ENCODE measurements at places on chromosomes 3 and 15.

- DNase-seq, result no peak
These were observed 239.9 kb downstream of the OPA1 start for GRCh38 chr3:193832833-193833413.

DNA sequence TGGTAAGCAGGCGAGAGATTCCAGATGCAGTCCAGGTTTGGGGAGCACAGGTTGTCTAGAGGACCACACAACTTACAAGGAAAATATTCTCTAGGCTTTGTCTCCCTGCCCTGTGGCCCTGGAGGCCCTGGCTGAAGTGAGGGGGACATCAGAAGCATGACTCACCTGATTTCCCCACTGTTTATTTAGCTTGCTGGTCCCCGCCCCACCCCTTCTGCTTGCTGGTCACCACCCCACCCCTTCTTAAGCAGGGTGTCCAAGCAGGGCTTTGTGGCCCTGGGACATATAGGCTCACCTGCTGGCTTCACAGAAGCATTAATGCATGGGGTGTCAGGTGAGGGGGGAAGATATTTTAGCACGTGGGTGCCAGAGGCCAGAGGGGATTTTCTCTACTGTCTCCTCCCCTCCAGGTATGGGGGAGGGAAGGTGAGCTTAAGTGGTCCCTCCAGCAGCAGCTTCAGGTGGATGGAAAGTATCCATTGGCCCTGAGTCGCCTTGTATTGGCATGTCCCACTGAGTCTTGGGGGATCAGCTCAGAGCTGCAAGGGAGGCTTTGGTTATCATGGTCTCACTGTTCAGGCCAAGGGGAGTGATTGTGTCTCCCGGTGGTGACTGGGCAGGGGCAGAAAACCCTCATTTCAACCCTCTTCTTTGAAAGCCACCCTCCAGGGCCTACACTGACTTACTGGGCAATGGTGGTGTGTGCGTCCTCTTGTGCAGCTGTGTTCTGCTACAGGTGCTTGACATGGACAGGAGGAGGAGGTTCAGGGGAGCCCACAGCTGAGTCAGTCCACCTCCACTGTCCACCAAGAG is 49.8 kb downstream of the GASK1A start:
- no peak for DNase-seq

- no peak for DNase-seq
These were observed 88.3 kb downstream of the TMEM266 start for GRCh38 chr15:76147906-76148570.

DNA sequence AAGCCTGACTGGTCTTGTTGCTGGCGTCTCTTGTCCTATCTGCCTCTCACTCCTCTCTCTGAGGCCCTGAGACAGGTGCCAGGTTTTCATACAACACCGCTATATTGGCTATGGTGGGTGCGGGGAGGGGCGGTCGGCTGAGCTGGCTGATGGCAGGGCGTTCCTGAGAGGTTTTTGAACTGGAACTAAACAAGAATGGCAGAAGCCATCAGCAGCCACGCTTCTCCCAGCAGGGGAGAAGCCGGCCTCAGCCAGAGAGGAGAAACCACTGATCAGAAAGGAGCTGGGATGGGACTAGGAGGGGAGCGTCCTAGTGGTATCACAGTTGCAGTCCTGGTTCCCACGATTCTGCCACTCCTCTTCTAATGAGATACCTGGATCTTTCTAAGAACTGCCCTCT is 89.9 kb upstream of the PRR23E start:
- DNase-seq, result no peak

DNA sequence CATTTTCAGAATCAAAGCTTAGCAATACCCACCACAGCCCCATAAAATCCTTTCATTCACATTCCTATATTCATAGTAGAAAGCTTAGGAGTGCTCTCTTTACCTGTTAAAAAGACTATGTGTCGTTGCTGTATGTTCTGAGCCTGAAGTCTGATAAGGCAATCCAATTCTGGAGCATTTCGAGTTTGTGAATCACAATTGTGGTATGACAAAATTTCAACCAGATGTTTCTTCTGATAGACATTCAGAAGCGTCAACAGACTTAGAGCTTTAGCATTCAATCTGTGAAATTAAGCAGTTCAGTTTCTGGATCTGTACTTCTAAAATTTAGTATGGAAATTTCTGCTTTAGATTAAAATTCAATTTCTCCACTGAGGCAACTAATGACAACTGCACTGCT is 58.3 kb downstream of the TASOR start:
- no peak for DNase-seq

GRCh38 chr3:128884992-128885391 is 5.6 kb downstream of the ACAD9 start:
- no peak for DNase-seq

GRCh38 chr3:20173844-20174410 is 12.1 kb downstream of the SGO1 start:
- DNase-seq, result no peak

DNA sequence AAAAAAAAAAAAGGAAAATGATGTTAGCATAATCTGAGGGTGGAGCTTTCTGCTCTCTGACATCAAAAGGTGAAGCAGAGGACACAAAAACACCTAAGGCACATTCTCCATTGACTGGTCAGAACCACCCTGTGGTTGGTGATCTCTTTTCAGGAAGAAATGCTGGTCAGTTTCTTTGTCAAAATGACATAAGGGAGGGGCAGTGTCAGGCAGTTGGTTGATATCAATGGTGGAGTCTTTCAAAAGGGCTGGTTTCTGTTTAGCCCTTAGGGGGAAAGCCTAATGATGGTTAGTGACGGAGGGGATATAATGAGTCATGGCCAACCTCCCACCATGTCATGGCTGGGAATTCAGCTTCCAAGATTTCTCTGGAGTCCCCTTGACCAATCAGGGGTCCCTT is 185.9 kb upstream of the GBE1 start:
- no peak for DNase-seq

DNA sequence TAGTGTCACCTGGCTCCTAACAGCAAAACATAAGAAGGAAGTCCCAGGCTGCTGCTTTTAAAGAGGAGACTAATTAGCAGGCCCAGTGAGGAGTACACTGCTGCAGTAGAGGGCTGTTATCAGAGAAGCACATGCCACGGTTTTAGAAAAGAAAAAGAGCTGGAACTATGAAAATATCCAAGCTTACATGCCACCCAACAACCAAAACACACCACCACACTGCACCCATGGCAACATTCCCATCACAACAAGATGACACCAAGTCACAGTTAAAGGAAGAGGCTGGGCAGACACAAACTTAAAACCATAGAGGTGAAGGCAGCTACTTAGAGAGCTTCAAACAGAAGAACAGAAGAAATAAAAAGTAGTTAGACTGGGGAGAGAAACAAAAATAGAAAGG is 37.0 kb downstream of the NPTN start:
- no peak for DNase-seq

- no peak for DNase-seq
These were observed 2.4 kb upstream of the ELP6 start for GRCh38 chr3:47515864-47516319.

GRCh38 chr3:116445311-116445841 is at the start of gene LSAMP:
TSS of gene LSAMP (minus strand) at chr3:116445487.
- DNase-seq, result no peak

DNA sequence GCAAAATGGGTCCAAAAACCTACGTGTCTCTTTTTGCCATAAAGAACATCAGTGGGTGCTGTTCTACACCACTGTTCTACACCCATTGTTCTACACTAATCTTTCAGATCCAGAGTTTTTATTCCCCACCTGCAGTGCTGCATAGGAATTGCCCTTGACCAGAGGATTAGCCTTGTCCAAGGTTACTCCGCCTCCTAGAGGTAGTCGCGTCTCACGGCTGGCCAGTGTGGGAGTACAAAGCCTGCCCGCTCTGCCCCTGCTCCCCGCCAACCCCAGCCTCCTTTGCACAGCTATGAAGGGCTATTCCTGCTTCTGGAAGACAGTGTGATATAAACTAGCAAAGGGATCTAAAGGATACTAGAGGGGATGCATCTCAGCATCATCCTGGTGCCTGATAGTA is 222.1 kb upstream of the LMCD1 start:
- no peak for DNase-seq

DNA sequence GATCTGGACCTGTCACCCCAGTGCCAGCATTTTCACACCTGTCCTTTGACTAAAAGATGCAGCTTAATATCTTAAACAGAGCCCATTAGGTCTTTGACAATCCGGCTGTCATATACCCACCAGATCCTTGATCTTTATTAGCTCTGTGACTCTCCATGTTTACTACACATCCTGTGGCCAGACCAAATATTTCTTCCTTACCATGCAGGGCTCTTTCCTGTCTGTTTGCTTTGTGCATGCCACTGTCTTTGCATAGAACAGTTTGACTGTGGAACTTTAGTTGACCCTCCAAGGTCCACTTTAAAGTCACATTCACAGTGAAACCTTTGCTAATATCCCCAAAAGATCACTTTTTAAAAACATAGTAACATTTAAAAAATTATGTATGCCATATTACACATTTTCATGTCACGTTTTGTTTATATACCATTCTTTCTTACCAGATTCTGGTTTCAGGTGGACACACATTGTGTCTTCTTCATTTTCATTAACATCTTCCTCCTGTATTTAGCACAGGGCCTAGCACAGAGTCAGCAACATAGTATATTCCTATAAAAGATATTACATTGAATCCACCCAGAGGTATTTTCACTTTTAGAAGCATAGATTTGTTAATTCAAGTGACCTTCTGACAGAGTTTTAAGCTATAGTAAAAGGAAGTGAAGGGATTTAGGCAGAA is 95.8 kb downstream of the RAP2B start:
- DNase-seq, result no peak

GRCh38 chr15:48466079-48466478 is 134.8 kb downstream of the DUT start:
- DNase-seq, result no peak

DNA sequence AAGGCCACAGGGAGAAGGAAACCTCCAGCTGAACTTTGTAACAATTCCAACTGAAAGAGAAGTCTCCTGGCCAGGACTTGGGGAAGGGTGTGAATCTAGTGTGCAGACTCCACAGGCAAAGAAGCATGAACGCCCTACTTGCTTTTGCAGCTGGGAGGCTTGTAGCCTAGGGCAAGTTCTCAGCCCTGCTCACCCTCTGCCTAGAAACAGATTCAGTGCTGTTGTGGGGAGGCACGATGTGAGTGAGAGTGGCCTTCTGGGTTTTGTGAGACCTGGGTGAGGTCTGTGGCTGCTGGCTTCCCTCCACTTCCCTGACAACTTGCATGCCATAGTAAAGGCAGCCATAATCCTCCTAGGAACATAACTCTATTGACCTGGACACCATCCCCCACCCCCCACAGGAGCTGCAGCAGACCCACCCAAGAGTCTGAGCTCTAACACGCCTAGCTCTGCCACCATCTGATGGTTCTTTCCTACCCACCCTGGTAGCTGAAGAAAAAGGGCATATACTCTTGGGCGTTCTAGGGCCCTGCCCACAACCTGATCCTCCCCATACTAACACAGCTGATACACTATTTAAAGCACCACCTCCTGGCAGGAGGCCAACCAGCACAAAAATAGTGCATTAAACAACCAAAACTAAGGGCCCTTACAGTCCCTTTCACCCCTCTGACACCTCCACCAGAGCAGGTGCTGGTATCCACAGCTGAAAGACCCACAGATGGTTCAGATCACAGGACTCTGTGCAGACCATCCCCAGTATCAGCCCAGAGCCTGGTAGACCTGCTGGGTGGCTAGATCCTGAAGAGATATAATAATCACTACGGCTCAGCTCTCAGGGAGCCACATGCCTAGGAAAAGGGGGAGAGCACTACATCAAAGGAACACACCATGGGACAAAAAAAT is 426.5 kb downstream of the IGSF11 start:
- DNase-seq, result no peak

- no peak for DNase-seq
These were observed 728.2 kb upstream of the NECTIN3 start for GRCh38 chr3:110343376-110343775.

DNA sequence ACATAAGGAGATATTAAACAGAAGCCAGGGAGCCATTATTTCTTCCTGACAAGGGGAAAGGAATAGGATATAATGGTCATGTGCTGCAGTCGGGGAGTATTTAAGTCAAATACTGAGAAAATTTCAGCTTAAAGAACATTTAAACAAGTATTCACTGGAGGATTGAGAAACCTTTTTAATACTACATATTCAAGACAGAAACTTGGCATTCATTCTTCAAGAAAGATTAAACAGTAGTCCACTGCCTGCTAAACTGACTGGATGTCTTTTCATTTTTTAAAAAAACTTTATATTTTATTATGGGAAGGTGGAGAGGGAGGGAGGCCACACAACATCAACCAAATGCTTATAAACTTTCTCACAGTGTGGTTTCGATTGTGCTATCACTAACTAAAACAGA is 107.4 kb upstream of the CBLB start:
- no peak for DNase-seq

DNA sequence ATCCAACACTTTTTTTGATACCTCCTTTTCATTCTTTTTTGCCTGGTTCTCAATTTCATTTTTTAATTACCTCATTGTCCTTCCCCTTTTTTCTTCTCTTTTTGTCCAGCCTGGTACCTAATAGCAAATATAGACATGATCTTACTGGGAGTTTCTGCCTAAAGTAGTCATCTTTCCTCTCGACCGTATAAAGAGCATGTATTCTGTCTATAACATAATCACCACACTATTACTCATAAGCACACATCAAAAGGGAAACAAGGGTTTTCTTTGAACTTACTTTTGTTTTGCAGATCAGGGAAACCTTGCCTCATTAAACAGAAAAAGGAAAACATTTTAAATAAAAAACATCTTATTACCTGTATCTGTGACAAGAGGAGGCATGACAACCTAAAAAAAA is 33.0 kb downstream of the FAM98B start:
- no peak for DNase-seq

DNA sequence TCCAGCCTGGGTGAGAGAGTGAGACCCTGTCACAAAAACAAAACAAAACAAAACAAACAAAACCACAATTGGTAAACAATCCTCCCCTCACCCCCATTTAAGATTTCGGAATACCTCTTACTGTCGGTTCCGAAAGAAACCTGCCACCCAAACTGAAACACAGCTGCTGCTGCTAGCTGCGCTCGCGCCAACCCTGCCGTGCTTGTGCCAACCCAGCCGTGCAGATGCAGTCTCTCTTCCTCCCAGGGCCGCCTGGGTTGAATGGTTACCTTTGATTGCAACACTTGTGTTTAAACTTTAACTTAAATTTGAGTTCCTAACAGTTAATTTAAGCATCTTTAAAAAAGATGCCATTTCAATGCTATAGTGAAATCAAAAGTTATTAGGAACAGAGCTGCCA is 28.5 kb upstream of the SPTBN5 start:
- no peak for DNase-seq

DNA sequence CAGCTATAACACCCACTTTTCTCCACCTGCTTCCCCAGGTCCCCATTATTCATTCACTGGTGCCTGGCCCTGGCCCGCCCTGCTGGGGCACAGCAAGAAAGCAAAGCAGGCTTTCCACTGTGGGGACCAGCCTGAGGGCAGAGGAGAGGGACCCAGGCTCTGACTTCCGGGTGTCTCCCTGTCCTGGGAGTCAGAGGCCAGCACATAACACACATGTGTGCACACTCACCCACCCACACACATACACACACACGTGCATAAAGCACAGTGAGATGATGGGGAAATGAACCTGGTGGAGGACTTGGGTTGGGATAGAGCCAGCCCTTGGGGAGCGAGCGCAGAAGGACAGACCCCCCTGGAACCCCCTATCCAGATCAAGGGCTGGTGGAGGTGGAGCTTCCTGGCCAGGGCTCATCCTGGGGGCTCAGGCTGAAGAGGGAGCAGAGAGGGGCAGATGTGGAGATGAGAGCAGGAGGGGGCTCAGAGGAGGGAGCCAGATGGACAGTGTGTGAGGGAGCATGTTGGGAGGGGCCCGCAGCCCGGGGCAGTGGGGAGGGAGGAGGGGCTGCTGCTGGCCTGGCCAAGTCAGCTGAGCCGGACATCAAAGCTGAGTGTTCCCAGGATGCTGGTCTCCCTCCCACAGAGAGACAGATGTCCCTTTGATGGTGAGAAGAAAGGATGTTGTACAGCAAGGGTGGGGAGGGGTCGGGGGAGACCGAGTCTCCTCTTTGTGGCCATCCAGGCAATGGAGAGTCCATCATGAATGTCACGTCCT is 78.2 kb downstream of the LINGO1 start:
- no peak for DNase-seq
